Brain (organoid and tissue), 16 donors: ENCODE measurements at places on chromosomes 2 and 18.

DNA sequence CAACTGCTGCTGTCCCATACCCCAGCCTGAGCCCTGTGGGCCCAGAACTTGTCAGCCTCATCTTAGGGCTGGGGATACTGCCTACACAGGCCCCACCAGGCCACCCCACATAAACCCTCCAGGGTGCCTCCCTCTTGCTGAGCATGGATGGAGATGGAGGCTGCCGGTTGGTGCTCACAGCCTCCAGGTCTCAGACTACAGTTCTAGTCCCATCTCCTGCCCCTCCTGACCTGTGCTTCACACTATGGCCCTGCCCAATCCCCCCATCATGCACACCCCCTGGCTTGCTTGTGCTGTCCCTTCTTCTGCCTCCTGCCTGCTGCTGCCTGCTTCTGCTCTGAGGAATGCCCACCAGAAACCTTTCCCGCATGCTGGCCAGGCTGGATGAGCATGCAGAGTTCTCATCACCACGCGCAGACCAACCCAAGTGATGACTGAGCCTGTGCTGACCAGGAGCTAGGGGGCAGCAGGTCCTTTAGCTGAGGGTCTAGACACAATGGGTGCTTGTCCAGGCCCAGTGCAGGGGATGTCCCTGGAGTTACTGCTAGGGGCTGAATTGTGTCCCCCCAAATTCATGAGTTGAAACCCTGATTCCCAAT is 138.4 kb upstream of the HS6ST1 start:
- DNase-seq, result no peak

DNA sequence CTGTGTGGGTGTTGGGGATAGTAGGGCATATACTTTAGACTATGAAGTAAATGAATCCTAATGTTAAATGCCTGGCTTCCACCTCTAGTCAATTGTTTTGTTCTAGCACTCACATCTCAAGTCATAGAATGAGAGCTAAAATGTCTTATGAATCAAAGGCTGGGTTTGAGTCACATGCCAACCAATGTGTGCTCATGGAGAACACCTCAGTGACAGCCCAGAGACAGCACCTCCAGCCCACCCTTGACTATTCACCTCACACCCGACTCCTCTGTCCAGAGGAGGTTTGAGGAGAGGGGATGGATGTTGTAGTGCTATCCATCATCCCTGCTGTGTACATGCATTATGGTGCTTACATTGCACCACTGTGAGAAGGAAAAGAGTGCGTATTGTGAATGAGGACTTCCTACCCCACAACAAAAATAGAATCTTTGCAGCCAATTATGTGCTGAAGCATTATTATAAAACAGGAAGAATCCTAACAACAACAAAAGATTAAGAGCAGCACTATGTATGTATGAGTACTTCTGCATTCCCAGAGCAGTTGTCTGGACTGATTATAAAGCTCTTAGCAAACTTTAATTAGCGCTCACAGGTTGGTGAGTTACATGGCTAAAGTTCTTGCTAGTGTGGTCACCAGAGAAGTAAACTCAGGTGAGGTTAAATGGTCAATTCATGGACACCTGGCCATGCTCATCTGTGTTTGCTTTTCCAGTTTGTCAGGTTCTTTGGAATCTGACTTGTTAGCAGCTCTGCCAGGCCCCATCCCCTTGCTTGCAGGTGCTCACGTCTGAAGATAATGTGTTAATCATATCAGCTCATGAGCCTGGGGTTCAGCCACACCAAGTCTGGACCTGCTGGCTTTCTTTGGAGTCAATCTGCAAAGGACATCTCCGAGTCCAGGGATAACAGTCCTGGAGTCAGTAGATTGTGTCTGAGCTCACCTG is 55.3 kb upstream of the NABP1 start:
- no peak for DNase-seq

DNA sequence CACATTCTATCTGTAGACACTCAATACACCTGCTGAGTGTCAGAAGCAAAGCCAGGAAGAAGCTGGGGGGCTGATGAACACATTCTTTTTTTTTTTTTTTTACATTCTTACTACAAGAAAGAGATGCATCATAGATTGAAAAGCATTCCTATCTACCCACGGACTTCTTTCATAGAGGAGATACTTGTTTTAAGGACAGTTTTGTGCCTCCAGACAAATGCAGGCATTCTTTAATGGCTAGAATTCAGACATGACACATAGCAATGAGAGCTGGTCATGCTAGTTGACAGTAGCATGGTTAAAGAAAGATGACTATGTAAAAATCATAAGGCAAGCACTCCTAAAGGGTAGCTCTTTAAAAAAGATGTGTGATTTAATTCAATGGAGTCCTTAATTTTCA is 110.2 kb downstream of the EPHA4 start:
- no peak for DNase-seq

- no peak for DNase-seq
Observed at GRCh38 chr2:111898703-111899514, 502 bp downstream of the MERTK start.

- no peak for DNase-seq
Observed at GRCh38 chr2:178927173-178927572, 120.0 kb upstream of the TTN start.

- no peak for DNase-seq
Observed at GRCh38 chr2:44768438-44769236, 172.9 kb upstream of the SIX3 start.

DNA sequence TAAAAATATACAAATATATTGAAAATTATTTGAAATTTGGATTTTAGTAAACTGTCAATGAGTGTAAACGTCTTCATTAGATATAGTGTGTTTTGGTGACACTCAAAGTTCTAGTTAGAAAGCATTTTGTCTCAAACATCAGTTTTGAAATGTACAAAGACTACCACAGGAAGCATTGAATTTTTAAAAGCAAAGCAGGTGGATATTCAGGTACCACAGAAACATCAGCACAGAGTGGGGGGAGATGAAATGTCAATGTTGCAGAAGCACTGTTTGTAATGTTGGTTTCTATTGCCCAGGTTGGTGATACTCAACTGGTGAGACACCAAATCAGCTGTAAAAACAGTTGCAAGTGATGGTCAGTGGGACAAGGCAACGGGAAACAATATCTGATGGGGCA is 136.5 kb upstream of the ITGA4 start:
- no peak for DNase-seq

DNA sequence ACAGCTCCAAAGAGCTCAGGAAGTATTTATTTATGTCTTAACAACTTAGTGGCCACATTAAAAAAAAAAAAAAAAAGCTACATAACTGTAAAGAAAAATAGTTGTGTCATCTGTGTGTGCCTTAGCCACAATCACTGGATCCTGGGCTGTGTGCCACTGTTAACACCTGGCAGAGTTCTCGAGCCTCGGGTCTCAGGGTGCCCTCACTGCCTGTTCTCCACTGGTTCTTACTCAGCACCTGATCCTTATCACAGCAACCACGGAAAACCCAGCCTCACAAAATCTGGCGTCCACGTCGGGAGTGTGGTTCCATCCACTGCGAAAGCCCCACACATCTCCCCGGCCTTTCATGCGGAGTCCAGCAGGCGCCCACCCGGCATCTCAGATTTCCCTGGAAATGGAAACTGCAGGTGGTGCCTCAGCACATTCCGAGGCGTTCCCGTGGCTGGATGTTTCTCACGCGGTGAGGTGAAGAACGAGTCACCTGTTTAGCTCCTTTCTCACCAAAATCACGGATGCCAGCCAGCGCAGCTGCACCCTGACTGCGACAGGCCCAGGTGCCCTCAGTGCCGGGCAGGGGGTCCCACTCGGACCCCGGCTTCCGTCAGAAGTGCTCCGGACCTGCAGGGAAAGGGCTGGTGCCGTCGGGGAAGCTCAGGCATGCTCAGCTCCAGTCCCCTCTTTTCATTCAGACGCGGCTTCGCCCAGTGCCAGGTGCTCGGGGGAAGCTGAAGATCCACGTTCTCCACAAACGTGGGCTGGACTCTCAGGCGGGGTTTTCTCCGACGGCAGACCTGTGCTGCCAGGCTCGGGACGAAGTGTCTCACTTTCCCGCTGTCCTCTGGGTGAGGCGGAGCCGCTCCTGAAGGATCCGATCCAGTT is 198.7 kb upstream of the SALL3 start:
- no peak for DNase-seq

GRCh38 chr2:97967216-97967592 is 28.5 kb downstream of the TMEM131 start:
- DNase-seq, result no peak

DNA sequence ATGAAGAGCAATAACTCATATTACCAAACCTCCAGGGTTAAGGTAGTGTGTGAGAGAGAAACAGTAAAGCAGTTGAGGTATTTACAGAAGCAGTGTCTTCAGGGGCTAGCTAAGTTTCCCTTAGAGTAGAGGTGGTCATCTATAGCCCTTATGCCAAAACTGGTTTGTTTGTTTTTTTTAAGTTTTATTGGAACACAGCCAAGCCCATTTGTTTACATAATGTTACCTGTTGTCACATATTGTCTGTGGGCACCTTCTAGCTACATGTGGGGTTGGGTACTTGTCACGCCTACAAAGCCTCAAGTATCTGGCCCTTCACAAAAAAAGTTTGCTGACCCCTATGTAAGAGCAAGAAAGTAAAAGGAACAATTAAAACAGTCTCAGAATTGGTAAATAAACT is 39.4 kb downstream of the ACTR2 start:
- no peak for DNase-seq

GRCh38 chr18:59033974-59034373 is 105.7 kb upstream of the SEC11C start:
- DNase-seq, result no peak

DNA sequence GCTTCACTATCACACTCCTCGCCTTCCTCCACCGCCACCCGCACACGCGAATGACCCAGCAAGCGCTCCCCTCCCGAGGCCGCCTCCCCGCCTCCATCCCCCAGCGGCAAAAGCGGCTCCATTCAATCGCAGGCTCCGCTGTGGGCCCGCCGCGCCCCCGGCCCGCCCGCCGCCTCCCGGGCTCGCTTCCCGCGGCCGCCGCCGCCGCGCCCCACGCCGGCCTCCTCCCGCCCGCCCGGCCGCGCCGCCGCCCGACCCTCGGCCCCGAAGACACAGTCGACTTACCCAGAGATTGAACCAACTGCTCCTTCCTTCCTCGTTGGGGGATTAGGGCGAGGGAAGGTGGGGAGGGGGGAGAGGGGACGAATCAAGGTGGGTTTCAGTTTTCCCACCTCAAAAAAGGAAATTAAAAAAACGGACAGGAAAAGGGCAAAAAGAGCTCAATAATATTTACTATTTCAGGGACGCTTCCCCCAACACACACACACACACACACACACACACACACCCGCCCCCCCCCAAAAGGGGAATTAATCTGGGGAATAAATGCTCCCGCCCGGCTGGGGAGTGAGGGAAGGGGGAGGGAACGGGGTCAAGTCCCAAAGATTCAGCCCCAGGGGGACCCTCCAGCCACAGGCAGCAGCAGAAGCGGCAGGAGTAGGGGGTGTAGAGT is 743 bp downstream of the XPO1 start:
- no peak for DNase-seq

- DNase-seq, result no peak
Observed at GRCh38 chr2:234495251-234496054, 1.4 kb downstream of the ARL4C start.
